ENCODE measurements at places on chromosomes 1 and 21.
A peak's percentile ranks its signal among the peaks of the same experiment; 100 is the strongest.

DNA sequence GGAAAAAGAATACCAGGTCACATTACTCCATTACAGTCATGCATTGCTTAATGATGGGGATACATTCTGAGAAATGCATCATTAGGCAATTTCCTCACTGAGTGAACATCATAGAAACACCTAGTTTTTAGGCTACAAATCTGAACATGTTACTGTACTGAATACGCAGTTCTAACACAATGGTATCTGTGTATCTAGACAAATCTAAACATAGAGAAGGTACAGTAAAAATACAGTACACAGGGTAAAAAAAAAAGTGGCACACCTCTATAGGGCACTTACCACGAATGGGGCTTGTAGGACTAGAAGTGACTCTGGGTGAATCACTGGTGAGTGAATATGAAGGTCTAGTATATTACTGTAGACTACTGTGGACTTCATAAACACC is 115.7 kb downstream of the AKT3 start:
- DNase-seq: no peak

GRCh38 chr1:206074839-206075238 is 21.9 kb downstream of the RHEX start:
- DNase-seq: no peak

- DNase-seq: no peak
Measured at GRCh38 chr21:25501996-25502665, 105.2 kb downstream of the MRPL39 start.

DNA sequence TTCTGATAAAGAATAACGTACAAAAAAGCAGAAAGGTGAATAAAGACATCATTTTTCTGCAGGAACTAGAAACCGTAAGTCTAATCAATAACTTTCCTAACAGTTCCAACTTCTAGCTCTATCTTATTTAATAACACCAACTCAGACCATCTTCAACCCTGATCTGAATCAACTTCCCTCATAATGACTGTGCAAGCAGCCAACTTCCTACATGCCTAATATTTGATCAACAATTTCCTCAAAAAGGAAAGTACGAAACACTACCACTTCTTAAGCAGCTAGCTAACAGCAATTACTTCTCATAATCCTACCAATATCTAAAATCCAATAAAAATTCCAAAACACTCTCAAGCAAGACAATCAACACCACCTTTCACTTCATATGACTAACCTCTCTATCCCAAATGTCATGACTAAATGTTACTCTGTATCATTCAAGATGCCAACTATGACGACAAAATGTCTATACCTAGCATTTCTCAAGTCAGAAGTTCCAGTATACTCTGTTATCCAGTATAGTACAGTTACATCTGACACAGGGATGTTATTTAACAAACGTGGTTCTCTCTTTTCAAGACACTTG is 1.7 kb downstream of the COP1 start:
- DNase-seq: peak; percentile 42
